ENCODE measurements at places on chromosomes 6 and 20.

- DNase-seq, result no peak
Observed at GRCh38 chr6:160082627-160083026, 39.0 kb upstream of the SLC22A1 start.

DNA sequence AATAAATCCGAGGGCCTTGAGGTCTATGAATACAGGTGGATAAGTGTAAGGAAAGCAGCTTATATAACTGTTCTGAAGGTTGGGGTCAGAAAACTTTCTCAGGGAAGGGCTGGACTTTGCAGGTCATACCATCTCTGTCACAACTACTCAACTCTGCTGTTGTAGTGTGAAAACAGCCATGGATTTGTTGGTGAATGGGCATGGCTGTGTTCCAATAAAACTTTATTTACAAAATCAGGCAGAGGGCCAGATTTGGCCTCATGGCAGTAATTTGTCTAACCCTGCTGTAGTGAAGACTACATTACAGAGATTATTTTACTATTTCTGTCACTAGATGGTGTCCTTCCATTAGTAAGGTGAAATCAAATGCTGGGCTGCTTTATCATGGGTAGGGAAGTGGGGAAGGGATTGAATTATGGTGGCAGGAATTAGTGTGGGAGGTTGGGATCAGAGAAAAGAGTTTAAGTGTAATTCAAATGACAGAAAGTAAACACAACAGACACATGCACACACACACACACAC is 409.6 kb upstream of the CHD6 start:
- DNase-seq, result no peak

DNA sequence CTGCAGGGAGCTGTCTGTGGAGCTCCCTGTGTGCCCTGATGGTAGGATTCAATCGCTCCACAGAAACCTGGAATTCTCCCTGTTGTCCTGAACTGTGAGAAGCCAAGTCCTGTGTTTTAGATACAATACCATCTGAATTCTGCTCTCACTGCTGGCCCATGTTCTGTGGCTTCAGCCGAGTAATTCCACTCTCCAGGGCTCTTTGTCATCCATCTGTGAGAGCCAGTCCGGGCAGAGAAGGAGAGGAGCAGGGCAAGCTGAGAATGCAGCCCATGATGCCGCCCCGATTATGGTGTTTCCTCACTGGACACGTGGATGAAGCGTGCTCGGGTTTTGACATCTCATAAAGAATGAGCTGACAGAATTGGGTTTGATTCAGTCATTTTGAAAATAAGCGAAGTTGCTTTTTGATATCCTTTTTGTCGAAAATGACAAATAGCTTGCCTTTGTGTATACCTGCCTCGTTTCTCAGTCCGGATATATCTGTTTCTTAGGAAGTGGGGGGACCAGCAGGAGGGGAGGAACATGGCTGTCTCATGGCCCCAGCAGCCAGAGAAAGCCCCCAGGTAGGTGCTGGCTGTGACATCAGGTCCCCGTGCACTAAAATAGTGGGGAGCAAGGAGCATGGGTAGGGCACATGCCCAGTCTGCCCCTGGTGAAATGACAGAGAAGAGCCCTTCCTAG is 8.2 kb upstream of the CD93 start:
- DNase-seq, result no peak

DNA sequence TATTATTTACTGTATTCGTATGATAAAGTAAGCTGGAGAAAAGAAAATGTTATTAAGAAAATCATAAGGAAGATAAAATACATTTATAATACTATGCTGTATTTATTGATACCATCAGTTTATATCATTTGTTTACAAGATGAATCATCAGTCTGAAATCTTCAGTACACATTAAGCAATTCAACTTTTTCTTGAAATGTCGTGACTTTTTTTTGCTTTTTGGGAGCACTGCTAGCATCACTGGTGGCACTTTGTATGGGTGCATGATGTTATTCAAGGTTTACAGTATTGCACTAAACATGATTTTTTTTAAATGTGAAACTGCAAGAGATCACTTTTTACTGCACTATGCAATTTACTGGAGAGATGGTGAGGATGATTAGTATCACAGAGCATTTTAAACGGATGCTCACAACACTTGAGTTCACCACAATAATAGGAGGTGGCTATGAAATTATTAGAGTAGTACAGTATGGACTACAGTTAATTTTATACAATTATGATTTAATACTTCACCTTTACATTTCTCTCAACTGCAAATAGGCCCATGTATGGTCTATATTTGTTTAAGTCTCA is 85.9 kb downstream of the SNAP25 start:
- DNase-seq, result no peak

GRCh38 chr6:159257846-159258245 is 88.6 kb downstream of the FNDC1 start:
- no peak for DNase-seq

- DNase-seq, result no peak
Observed at GRCh38 chr6:158543606-158544185, 16.2 kb upstream of the TMEM181 start.

DNA sequence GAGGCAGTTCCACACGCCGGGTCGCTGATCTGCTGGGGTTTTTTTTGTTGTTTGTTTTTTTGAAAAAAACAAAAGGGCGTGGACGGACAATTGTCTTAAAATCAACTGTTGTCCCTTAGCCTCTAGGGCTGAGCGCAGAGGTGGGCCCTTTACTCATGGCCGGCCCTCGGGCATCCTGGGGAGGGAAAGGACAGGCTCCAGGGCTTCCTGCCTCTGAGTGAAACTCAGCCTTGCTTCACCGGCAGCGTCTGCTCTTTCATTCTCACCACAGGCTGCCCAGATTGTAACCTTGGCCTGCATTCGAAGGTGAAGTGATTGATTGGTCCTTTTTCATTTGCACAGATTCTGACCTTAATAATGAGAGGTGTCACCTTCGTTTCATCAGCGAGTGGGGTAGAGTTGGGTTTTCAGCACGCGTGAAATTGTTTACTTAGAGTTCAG is 797 bp downstream of the SMIM13 start:
- DNase-seq, result no peak

- DNase-seq, result no peak
Observed at GRCh38 chr20:890666-891057, 25.5 kb downstream of the ANGPT4 start.

DNA sequence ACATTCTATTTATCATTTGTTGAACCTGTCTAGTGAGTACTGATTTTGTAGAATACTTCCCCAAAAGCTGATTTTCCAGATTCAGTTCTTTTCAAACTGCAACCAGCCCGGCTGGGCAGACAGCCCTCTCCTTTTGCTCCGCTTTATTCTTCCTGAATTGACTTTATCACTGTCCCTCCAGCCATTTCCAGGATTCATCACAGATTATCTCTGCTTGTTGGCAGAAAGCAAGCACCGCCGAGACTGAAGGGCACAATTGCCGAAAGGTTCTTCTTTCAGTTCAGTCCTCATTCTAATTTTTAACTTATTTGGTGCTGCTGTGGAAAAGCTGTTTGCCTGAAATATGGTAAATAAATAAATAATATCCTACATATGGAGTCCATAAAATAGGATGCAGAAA is 369.1 kb upstream of the FLRT3 start:
- DNase-seq, result no peak

DNA sequence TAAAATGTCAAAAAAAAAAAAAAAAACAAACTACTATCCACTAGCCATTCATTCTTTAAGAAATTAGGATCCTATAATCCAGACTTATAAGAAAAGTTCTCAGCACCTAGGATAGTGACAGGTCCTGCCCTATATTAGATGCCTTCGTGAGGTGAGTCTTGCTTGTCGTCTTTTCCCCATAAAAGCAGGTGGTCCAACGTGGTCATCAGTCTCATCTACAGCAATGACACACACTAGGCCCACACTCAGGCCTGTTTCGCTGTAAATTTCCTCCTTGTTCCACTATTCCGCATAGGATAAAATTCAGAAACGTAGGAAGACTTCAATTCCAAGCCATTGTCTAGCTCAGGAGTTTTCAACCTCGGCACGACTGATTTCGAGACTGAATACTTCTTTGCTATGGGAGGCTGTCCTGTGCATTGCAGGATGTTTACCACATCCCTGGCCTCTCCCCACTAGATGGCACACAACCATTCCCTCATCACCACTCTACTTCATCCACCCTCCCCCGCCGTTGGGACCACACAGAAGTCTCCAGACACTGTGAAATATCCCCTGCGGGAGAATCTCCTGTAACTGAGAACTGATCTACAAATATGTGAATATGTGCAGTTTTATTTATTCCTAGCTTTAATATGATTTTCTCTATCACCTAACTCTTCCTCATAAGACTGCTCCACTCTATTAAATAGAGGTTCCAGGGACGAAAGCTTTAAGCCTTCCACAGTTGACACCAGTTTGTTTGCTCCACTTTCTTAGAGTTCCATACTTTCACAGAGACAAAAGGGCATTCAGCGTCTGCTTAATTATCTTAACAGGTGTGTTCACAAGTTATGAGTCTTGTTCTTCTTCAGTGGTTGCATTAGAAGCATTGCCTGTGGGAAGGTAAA is 346.3 kb downstream of the BMP2 start:
- DNase-seq, result no peak

GRCh38 chr6:136517002-136517401 is 33.2 kb downstream of the MAP7 start:
- no peak for DNase-seq

GRCh38 chr6:168778201-168778600 is 337.2 kb downstream of the SMOC2 start:
- no peak for DNase-seq

DNA sequence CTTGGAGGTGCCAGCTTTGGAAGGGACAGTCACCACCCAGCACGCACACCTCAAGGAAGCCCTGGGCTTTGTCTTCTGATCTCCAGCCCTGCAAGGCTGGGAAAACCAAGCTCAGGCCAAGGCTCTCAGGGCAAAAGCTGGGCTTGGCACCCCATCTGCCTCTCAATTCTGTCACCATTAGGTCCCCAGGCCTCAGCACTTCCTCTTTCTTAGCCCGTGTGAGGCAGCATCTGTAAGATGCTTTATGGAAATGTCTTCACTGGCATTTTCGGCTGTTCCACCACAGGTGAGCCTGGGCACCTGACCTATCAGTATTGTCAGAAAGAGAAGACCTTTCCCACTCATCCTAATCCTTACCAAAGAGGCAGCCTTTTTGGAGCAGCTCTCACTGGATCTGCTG is 24.6 kb downstream of the GMEB2 start:
- no peak for DNase-seq

DNA sequence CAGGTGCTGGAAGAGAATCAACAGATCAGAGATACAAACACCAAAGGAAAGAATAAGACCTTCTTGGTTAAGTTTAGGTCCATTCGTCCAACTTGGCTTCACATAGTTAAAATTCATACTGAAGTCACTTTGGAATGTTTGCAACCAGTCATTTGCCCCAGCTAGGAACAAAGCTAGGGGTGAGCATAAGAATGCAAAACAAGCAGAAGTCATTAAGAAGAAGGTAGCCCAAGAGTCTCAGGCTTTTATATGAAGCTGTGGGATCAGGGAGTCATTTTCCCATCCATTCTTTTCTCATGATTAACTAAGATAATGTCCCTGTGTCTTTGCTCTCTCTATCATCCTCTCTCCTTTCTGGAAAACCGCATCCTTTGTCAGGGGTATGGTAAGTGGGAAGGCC is 51.5 kb upstream of the TMEM170B start:
- no peak for DNase-seq

GRCh38 chr20:33827109-33827508 is 16.0 kb downstream of the CHMP4B start:
- no peak for DNase-seq

Measured in skeletal muscle cell (primary cell).